ENCODE measurements at places on chromosomes 16 and 17.

DNA sequence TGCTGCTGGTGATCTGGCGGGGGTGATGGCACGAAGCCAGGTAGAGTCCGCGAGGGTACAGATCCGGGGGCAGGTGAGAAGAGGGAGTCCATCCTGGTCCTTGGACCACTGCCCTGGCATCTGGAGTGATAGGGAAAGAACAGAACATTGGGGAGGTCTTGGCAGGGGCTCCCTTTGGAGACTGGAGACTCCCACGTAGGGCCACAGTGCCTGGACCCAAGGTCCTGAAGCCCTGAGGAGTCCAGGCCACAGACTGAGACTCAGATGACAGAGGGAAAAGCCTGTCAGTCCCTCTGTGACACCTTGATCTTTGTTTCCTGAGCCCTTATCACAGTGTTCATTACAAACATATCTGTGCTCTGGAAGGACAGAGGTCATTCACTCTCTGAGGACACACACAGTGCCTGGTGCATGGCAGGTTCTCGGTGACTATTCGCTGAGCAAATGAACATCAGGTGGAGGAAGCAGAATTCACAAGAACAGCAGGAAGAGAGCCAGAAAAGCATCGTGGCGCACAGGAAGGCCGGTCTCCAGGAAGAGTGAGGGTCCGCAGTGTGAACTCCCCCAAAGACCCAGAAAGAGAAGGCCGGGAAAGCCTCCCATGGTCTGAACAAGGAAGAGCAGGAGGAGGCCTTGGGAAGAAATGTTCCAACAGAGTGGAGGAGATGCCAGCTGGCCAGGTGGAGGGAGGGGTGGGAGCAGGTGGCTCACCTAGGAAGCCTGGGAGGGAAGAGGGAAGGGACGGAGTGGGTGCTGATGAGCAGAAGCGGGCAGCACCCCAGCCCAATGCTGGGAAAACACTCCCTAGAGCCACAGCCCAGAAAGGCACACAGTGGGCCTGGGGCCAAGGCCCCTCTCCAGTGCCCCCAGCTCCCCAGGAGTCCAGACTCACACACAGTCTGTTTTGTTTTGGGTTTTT is 20.5 kb downstream of the PEMT start:
- no peak overlapping the region for H3K4me3 ChIP-seq
- no peak overlapping the region for H3K27ac ChIP-seq
- DNase-seq: no peak
- H3K36me3 ChIP-seq: no peaks in the 10 kb centered on the region

DNA sequence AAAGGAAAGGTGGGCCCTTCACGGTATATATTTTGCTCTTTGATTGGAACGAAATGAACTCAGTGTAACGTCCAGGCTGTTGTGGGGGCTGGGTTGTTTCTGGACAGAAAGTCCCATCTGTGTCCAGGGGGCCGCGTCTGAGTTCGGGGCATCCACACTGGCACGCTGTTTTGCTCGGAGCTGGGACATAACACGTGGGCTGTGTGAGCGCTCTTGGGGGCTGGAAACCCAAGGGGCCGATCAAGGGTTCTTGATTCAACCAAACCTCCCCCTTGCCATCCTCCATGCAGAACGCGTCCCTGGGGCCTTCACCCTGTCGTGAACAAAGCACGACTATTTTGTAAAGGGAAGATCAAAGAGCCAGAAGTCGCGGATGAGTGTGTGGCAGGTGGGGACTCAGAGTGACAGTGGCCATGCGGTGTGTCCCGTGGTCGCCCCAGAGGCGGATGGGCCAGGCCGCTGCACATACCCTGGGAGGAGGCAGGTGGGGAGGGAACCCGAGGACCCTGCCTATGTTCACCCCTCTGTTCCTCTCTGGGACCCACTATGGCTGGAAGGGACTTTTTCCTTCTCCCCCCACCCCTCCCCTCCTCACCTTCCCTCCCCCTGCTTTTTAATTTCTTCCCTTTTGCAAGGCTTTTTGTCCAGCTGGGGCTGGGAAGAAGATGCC is 387.2 kb downstream of the SEC14L1 start:
- peaks cover 26% of the 10 kb centered on the region for H3K27me3 ChIP-seq
- H3K36me3 ChIP-seq: no peaks in the 10 kb centered on the region
- peaks cover 1% of the 10 kb centered on the region for H3K4me1 ChIP-seq
- DNase-seq: no peak

- H3K27me3 ChIP-seq: peaks cover 68% of the 10 kb centered on the region
- H3K4me3 ChIP-seq: no peak overlapping the region
- DNase-seq: no peak
- H3K4me1 ChIP-seq: no peaks in the 10 kb centered on the region
- H3K27ac ChIP-seq: no peak overlapping the region
- H3K36me3 ChIP-seq: no peaks in the 10 kb centered on the region
Measured at GRCh38 chr17:49891271-49891670, 43.4 kb upstream of the TAC4 start.

- no peaks in the 10 kb centered on the region for H3K4me1 ChIP-seq
- no peak overlapping the region for H3K4me3 ChIP-seq
- no peaks in the 10 kb centered on the region for H3K36me3 ChIP-seq
- peaks cover 4% of the 10 kb centered on the region for H3K27me3 ChIP-seq
- DNase-seq: no peak
- no peak overlapping the region for H3K27ac ChIP-seq
Measured at GRCh38 chr16:66159987-66160386, 206.5 kb upstream of the CDH5 start.

DNA sequence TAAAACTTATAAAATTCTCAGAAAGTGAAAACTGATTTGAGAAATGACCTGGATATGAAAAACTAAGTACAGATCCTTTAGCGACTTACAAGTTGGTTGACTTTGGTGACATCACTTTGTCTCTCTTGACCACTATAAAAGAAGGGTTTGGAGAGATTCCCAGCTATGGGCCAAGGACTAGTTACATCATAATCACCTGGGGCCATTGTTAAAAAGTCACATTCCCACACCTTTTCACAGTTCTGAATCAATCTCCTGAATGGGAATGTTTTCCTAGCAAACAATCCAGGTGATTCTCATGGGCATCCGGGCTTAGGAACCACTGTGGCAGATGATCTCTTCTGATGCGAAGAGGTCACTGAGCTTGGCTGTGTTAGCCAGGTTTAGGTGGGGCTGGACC is 620 bp upstream of the VWA3A start:
- DNase-seq: no peak
- no peak overlapping the region for H3K27ac ChIP-seq
- H3K36me3 ChIP-seq: no peaks in the 10 kb centered on the region
- no peaks in the 10 kb centered on the region for H3K27me3 ChIP-seq

- no peaks in the 10 kb centered on the region for H3K27me3 ChIP-seq
- DNase-seq: peak; percentile 63
- H3K4me1 ChIP-seq: peaks cover 29% of the 10 kb centered on the region
- peaks cover 17% of the 10 kb centered on the region for H3K36me3 ChIP-seq
- H3K4me3 ChIP-seq: no peak overlapping the region
Measured at GRCh38 chr17:68399638-68400403, 57.5 kb downstream of the WIPI1 start.

DNA sequence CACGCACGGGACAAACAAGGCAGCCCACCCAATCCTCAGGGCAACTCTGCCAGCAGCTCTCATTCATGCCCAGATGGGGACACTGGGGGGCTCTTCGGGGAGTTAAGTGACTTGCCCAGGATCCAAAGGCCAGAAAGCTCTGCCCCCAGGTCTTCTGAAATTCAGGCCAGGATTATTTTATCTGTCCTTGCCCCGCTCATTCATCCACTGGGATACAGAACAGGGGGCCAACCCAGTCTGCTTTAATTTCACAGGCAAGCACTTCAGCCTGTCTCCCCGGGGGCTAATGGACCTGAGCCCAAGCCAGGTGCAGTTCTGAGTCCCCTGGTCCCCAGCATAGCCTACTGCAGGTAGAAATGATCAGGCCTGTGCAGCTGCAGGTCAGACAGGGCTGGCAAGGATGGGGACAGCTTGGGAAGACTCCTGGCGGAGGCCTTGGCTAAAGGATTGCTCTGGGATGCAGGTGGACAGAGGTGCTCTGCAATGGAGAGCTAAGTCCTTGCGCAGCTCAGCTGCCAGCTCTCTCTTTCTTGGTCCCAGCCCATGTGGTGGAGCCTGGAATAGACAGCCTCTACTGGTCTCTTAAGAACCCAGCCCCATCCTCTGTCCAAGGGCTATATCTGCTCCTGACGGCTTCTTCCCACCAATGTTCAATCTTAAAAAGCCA is 766 bp upstream of the B3GNT9 start:
- peaks cover 26% of the 10 kb centered on the region for H3K36me3 ChIP-seq
- no peak overlapping the region for H3K27ac ChIP-seq
- H3K4me1 ChIP-seq: peaks cover 15% of the 10 kb centered on the region
- peaks cover 40% of the 10 kb centered on the region for H3K27me3 ChIP-seq
- DNase-seq: no peak

- H3K27me3 ChIP-seq: no peaks in the 10 kb centered on the region
- no peaks in the 10 kb centered on the region for H3K4me1 ChIP-seq
- H3K36me3 ChIP-seq: no peaks in the 10 kb centered on the region
- no peak overlapping the region for H3K4me3 ChIP-seq
- no peak for DNase-seq
- no peak overlapping the region for H3K27ac ChIP-seq
Measured at GRCh38 chr16:47082099-47082865, 61.5 kb downstream of the NETO2 start.

DNA sequence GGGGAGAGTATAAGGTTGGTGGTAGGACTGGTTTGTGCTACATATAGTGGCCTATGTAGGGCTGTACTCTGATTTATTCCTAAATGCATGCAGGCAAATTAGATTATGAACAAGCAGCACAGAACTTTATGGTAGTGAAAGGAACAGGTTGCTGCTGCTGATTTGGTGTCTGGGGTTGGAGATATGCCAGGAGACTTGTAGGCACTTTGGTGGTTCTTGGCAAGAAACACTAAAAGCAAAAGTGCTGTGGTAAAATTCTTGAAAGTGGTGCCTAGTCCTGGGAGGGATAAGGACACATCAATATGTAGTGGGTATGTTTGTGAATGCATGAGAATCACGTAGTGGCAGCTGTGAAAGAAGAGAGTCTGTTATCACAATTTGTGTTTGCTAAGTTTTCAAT is 2126.0 kb downstream of the TP53TG3F start:
- no peak overlapping the region for H3K27ac ChIP-seq
- no peak for DNase-seq
- H3K36me3 ChIP-seq: no peaks in the 10 kb centered on the region

GRCh38 chr17:79215631-79216030 is 141.0 kb downstream of the ENGASE start:
- DNase-seq: no peak
- H3K36me3 ChIP-seq: no peaks in the 10 kb centered on the region
- peaks cover 7% of the 10 kb centered on the region for H3K4me1 ChIP-seq
- H3K4me3 ChIP-seq: no peak overlapping the region
- H3K27ac ChIP-seq: no peak overlapping the region

DNA sequence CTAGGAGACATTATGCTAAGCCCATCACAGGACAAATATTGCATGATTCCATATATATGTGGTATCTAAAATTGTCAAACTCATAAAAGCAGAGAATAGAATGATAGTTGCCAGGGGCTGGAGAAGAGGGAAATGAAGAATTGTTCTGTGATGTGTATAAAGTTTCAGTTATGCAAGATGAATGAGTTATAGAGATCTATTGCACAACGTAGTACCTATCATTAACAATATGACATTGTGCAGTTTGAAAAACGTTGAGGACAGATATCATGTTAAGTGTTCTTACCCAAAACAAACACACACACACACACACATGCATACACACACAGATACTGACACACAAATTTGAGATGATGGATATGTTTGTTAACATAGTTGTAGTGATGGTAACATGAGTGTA is 871.6 kb upstream of the GOT2 start:
- no peaks in the 10 kb centered on the region for H3K4me1 ChIP-seq
- H3K27ac ChIP-seq: no peak overlapping the region
- H3K4me3 ChIP-seq: no peak overlapping the region
- no peaks in the 10 kb centered on the region for H3K27me3 ChIP-seq
- no peaks in the 10 kb centered on the region for H3K36me3 ChIP-seq
- no peak for DNase-seq

DNA sequence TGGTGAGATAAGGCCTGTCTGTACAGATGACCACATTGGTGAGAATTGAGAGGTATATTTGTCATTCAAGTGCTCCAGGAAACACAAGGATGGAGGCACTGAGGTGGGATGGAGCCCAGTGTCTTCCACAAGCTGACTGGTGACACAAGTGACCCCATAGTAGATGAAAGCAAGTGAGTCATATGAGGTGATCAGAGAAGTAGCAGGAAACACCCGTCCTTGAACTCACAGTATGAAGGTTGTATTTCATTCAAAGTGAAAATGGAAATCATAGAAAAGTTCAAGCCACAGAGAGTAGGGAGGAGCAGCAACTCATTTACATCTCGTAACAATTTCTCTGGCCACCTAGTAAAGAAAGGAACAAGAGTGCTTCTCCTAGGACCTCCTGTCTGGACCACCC is 609.8 kb downstream of the HS3ST4 start:
- peaks cover 4% of the 10 kb centered on the region for H3K4me1 ChIP-seq
- H3K36me3 ChIP-seq: no peaks in the 10 kb centered on the region
- H3K27me3 ChIP-seq: peaks cover 15% of the 10 kb centered on the region
- DNase-seq: no peak
- no peak overlapping the region for H3K4me3 ChIP-seq

- no peak overlapping the region for H3K4me3 ChIP-seq
- no peak for DNase-seq
- no peaks in the 10 kb centered on the region for H3K4me1 ChIP-seq
- H3K36me3 ChIP-seq: no peaks in the 10 kb centered on the region
- H3K27me3 ChIP-seq: no peaks in the 10 kb centered on the region
Measured at GRCh38 chr17:31073411-31073810, 21.4 kb upstream of the NF1 start.

- peaks cover 25% of the 10 kb centered on the region for H3K36me3 ChIP-seq
- H3K27ac ChIP-seq: no peak overlapping the region
- H3K4me3 ChIP-seq: no peak overlapping the region
Measured at GRCh38 chr17:68033636-68034451, 1.7 kb upstream of the KPNA2 start.

GRCh38 chr17:29959658-29960337 is 18.4 kb downstream of the EFCAB5 start:
- DNase-seq: no peak
- H3K4me3 ChIP-seq: no peak overlapping the region
- H3K36me3 ChIP-seq: peaks cover 4% of the 10 kb centered on the region
- no peaks in the 10 kb centered on the region for H3K4me1 ChIP-seq
- H3K27ac ChIP-seq: no peak overlapping the region

DNA sequence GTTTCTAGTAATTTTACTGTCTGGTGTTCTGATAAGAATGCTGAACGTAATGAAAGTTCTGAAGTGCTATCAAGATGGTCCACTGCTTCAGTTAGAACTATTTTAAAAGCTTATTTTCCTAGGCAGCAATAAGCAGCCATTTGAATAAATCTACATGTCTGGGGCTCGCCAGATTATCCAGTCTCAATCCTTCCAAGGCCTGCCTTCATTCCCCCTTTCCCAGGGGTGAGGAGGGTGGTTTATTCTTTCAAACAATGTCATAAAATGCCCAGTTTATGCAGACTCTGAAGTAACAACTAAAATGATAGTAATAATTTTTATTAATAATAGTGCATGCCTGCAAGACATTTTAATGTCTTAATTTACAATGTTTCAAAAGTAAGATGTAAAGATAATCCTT is 2.4 kb downstream of the CDH11 start:
- no peaks in the 10 kb centered on the region for H3K36me3 ChIP-seq
- no peaks in the 10 kb centered on the region for H3K4me1 ChIP-seq
- no peak overlapping the region for H3K4me3 ChIP-seq
- H3K27ac ChIP-seq: no peak overlapping the region

GRCh38 chr17:49739641-49740271 is 24.2 kb downstream of the FAM117A start:
- no peaks in the 10 kb centered on the region for H3K27me3 ChIP-seq
- DNase-seq: peak; percentile 85
- H3K4me1 ChIP-seq: peaks cover 70% of the 10 kb centered on the region
- H3K27ac ChIP-seq: peak overlapping the region; percentile 95

GRCh38 chr17:27268394-27269085 is 25.4 kb upstream of the WSB1 start:
- no peak overlapping the region for H3K27ac ChIP-seq
- no peaks in the 10 kb centered on the region for H3K4me1 ChIP-seq
- DNase-seq: no peak
- no peaks in the 10 kb centered on the region for H3K36me3 ChIP-seq
- H3K27me3 ChIP-seq: peaks cover 9% of the 10 kb centered on the region
